ENCODE measurements at places on chromosomes 7 and 10.

DNA sequence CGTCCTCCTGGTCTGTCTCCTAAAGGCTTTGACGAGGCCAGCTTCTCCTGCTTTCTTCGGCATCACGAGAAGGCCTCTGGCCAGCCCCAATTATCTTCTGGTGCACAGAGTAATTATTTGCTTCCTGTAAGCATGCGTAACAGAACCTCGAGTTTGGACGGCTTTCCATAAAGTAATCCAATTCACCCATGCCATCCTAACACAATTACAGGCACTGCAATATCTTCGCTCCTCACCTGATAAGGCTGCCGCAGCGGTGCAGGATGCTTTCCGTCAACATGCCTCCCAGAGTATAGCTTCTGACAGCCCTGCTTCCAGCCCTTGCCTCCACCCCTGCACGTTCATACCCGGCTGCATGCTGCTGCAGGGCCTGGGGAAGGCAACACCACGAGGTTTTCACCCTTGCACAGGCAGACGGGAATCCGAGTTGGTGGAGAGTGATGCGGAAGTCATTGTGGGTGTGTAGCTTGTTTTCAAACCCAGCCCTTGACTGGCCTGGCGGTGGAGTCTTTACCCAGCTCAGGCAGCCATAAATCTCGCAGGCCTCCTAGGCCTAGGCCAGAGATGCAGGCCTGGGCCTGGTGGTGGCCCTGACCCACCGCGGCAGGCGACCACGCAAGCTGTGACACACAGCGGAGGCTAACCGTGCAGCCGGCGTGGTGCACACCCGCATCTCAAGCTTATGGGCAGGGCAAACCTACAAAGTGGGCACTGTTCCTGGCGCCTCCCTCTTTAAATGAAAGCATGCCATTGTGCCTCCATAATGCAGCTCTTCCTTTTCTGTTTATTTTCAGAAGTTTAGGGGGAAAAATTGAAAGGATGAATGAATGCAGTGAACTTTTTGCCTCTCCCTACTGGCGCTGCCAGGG is 12.7 kb downstream of the EBF3 start:
- DNase-seq = no peak

GRCh38 chr10:123180101-123181090 is 26.2 kb downstream of the BUB3 start:
- no peak for DNase-seq

- peak; percentile 73 for DNase-seq
These were observed 106.9 kb upstream of the GPR26 start for GRCh38 chr10:123559066-123559822.

DNA sequence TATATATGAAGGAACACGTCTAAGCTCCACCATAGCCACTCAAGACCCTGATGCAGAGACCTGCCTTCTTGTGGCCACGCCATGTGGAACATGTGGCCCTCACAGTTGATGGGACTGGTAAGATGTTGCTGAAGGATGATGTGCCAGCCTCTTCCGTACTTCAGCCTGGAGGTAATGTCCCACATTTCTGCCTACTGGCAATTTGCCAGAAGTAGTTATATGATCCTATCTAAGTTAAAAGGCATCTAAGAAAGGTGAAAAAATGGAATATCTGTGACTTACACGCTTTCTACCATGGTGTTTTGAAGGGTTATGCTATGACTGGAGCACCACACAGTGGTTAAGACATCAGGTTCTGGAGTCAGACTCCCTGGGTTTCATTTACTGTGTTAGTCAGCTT is 948.7 kb upstream of the GHITM start:
- no peak for DNase-seq
